CD14-positive monocyte (primary cell): ENCODE measurements at places on chromosomes 12 and 14. TPM values are rescaled to one million over a fixed set of nuclear protein-coding genes. Genes with fewer than 3 reads are reported as not detected.

The CD69 gene
- 5.8 TPM for polyA plus RNA-seq

GRCh38 chr12:76455582-76456345 lies 103.8 kb downstream of the OSBPL8 start:
- peak; percentile 36 for DNase-seq

- no peak for DNase-seq
These were observed 118.3 kb downstream of the RBM19 start for GRCh38 chr12:113847856-113848255.

The RIN3 gene
- 42.8 TPM for polyA plus RNA-seq

GRCh38 chr14:49959822-49960408 lies 67.0 kb downstream of the ARF6 start:
- DNase-seq: no peak

The DPPA3 gene
- not detected for polyA plus RNA-seq

- no peak for DNase-seq
These were observed 281.6 kb downstream of the SLC6A15 start for GRCh38 chr12:84631020-84631419.

The GPX2 gene
- polyA plus RNA-seq: not detected

GRCh38 chr12:70605976-70606375 lies 31.3 kb downstream of the PTPRB start:
- DNase-seq: no peak

DNA sequence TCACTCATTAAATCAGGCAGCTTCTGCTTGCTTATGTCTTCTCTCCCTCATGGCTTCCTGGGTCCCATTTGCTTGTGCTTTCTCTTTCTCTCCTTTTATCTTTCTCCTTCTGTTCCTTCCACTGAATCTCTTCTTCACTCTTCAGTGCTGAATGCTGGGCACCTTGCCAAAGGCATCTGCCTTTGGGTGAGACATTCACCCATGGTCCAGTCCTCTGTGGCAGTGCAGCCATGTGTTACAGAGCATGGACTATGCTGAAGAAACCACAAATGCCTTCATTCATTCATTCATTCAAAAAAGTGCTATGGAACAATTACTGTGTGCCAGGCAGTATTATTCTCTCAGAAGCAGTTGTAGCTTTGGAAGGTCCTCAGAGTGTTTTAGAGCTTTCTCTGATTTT lies 344.4 kb upstream of the STXBP6 start:
- no peak for DNase-seq

DNA sequence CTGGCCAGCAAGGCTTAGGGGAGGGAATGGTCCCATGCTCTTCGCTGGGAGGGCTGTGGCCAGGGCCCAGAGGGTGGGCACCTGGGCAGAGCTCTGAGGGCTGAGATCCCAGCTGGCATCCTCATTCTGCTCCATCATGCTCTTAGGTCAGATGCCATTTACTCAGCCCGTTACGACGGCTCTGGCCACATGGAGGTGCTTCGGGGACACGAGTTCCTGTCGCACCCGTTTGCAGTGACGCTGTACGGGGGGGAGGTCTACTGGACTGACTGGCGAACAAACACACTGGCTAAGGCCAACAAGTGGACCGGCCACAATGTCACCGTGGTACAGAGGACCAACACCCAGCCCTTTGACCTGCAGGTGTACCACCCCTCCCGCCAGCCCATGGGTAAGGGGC lies 30.8 kb upstream of the LRP1-AS start:
- no peak for DNase-seq

The TAS2R13 gene
- not detected in 2 replicates for polyA plus RNA-seq

The SLC2A14 gene
- 0.29 TPM for polyA plus RNA-seq

GRCh38 chr12:102569803-102570202 lies 89.4 kb upstream of the IGF1 start:
- no peak for DNase-seq

DNA sequence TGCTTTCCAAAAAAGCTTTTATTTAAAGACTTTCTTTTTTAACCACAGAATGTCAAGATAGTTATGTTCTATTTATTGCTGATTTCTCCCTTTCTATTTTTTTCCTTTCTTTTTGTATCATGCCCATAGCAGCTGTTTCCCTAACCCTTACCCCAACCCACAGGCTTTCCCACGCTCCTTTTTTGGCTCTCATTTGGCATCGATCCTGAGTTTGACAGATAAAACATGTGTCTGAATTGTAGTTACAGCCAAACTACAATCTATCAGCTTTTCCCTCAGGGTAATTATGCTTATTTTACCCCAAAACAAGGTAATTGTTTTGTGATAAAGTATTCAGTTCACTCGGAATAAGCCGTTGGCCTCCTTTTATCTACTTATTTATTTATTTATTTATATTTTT lies 46.7 kb downstream of the PDE3A start:
- DNase-seq: no peak

GRCh38 chr14:73794146-73794545 lies 57.5 kb upstream of the PTGR2 start:
- no peak for DNase-seq

The SMOC1 gene
- not detected for polyA plus RNA-seq

The CLEC1B gene
- 3.5 TPM for polyA plus RNA-seq

DNA sequence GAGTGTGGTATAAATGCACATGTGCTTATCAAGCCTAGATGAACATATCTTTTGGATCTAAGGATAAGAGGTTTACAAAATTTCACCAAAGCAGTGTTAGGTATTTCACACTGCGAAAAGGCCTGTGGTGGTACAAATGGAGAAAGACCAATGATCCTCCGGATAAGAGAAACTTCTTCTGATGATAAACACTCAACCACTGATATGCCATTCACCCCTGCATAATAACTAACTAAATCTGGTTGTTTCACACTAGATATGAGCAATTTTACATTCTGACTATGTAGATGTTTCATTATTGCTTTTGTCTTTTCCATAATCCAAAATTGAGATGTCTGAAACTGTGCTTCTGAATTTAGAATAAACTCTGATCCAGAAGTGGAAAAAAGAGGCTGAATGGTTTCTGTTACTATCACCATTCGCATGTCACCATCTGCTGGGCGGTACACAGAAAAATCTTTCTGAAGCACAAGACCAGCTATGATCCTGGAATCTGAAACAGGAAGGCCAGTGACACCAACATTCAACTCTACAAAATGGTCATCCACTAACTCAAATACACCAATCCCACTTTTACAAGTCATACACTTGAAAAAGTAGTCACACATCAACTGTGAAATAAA lies 1.3 kb downstream of the BBS10 start:
- peak; percentile 15 for DNase-seq

The HNF1A gene
- polyA plus RNA-seq: not detected

DNA sequence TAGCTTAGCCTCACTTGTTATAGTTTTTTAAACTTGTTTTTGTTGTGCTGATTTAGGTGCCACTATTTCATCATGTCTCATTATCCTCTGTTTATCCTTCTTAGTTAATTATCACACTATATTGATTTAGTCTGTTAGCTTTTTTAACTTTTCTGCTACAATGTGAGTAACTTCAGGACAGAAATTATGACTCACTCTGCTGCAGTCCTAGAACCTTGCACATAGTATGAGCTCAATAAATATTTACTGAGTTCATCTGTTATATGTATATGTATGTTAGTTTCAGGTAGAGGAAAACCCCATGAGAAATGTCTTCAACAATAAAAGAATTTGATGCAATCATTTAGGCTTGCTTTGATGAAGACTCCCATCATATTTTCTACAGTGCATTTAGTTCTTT lies 224.3 kb upstream of the NAV3 start:
- DNase-seq: no peak

DNA sequence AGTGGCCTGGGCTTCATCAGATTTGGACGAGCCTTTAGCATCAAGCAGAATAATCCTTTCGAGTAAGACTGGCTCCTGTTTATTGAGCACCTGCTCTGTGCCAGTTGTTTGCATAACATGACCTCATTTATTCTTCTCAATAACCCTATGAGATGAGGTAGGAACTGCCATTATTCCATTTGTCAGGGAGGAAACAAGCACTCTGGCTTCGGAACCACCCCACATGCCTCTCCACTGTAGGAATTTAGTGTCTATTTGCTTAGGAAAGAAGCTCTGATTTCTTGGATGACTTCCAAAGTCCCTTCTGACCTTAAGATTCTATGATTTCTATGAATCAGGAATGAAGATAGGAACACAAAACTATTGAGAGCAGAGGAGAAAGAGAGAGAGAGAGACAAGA lies 11.0 kb downstream of the SAMD4A start:
- DNase-seq: no peak

GRCh38 chr12:66270613-66271012 lies 31.7 kb upstream of the HELB start:
- no peak for DNase-seq

The IL31 gene
- not detected in 2 replicates for polyA plus RNA-seq

The GDF3 gene
- polyA plus RNA-seq: not detected

The IGF1 gene
- polyA plus RNA-seq: not detected in 2 replicates

GRCh38 chr12:80862531-80862930 lies 75.2 kb downstream of the LIN7A start:
- DNase-seq: no peak

GRCh38 chr12:117189725-117190209 lies 503 bp downstream of the FBXO21 start:
- DNase-seq: peak; percentile 22

GRCh38 chr14:79701371-79701770 lies 509.9 kb downstream of the DIO2 start:
- DNase-seq: no peak

- DNase-seq: peak; percentile 76
These were observed 48.8 kb downstream of the SLC38A1 start for GRCh38 chr12:46219877-46220655.

- no peak for DNase-seq
These were observed 639 bp downstream of the FZD10 start for GRCh38 chr12:130162745-130163460.

The SMCO3 gene
- polyA plus RNA-seq: not detected

DNA sequence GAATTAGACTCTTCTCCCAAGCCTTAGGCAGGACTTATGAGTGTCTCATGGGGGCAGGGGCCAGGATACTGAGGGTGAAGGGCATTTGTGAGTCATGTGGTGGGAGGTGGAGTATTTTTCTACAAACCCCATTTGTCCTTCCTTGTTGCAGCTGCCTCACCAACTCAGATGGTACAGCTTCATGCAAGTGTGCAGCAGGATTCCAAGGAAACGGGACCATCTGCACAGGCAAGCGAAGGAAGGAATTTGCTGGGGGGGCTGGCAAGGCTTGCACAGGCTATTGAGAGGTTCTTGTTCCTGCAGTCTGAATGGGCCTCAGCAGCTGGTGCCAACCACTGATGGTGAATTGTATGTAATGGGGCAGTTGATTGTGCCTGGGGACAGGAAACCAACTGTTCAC lies 125.1 kb downstream of the STAB2 start:
- DNase-seq: no peak
